Activated CD4-positive, alpha-beta T cell treated with anti-CD3 and anti-CD28 coated beads for 1 hour (primary cell): ENCODE measurements at places on chromosomes 2 and 18.

GRCh38 chr2:120624738-120625446, 110.8 kb upstream of the GLI2 start:
- no peak for DNase-seq

DNA sequence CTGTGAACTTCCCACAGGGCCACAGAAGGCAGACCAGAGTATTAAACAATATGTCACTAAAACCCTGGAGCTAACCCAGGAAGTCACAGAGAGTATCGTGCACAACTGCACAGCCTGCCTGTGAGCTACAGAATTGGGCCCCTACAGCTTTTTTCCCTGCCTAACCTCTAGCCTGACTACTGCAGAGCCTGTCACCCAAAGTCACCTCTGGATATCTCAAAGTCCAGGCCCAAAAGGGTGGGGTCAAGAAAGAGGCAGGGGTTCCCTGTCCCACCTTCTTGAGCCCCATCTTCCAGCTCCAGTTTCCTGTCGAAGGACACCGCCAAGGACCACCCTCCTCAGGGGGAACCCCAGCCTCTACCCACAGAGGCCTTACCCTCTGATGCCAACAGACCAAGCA, 13.5 kb downstream of the GAD1 start:
- DNase-seq: no peak

- DNase-seq: no peak
Measured at GRCh38 chr2:147019311-147019710, 825.5 kb upstream of the ACVR2A start.

DNA sequence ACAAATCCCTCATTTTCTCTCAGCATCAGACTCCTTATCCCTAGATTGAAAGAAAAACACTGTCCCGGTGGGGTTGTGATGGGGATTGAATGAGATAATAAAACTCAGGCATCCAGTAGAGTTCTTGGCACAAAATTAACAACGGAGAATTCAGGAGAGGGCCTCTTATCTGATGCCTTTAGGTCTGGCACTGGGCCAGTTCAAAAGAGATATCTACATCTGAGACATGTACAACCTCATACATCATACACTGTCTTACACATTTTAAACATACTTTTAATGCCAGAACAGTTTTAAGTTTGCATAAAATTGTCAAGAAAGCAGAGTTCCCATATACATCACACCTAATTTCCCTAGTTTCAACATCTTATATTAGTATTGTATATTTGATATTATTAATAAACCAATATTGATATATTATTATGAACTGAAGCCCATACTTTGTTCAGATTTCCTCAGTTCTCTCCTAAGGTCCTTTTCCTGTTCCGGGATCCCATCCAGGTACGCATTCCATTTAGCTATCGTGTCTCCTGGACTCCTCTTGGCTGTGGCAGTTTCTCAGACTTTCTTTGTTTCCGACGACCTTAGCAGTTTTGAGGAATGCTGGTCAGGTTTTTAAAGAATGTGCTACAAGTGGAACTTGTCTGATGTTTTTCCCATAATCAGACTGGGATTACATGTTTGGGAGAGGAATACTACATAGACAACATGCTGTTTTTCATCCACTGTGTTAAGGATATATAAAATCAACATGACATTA, 27.8 kb downstream of the NXPH2 start:
- no peak for DNase-seq

- DNase-seq: no peak
Measured at GRCh38 chr2:110205660-110206455, 1.0 kb upstream of the NPHP1 start.

GRCh38 chr18:13437034-13437433, 218.5 kb downstream of the LDLRAD4 start:
- DNase-seq: no peak

DNA sequence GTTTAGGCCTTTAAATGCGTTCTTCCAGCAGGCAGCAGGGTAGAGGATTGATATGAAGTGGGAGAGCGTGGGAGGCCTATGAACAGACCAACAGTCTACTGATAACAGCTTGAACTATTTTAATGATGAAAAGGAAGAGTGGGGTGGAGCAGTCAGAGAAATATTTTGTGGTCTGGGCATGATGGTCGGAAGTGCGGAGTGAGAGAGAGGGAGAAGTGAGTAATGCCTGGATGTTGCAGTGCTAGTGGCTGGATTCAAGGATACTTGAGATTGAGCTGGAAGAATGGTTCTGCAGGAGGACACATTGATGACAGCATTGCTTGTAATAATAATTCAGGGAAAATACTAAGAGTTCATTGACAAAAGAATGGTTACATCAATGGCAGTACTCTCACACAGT, 151.0 kb upstream of the DAPL1 start:
- DNase-seq: no peak

GRCh38 chr2:190469771-190470170, 61.6 kb downstream of the MFSD6 start:
- no peak for DNase-seq

DNA sequence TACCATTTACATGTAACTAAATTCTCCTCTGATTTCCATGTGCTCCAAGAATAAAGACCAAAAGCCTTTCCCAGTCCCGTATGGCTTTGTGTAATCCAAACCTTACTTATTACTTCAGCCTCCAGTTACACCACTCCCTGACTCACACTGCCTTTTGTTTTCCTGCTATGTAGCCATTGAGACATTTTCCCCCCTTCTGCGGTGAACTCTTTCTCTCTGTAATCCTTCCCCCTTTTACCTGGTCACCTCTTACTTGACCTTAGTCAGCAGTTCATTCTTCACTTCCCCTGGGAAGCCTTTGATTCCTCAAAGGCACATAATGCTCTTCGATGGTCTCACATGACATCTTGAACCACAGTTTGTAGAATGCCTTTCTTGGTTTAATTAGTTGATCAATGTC, 256.0 kb upstream of the FANCL start:
- no peak for DNase-seq

- DNase-seq: no peak
Measured at GRCh38 chr2:28558918-28559317, 63.1 kb downstream of the PLB1 start.

DNA sequence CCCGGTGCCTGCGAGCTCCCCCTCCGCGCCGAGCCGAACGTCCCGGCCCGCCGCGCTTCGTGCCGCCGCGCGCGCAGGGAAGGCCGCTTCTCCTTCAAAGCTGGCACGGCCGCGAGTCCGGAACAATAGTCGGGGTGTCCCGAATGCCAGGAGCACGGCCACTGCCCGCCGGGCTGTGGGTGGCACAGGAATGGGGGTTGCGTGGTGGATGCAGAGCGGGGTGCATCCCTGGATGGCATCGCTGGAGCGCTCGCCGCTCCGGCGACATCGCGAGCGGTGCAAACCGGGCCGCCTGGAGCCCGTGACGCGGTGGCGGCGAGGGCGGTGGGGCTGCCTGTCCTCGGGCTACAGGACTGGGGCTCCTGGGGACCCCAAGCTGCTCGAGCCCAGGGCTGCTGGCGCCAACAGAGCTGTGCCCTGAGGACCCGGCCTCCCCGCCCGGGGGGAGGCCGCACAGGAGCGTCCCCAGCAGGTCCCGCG, 1.1 kb upstream of the SATB2 start:
- DNase-seq: no peak

GRCh38 chr2:127400533-127400896, 12.7 kb upstream of the MAP3K2 start:
- DNase-seq: no peak

DNA sequence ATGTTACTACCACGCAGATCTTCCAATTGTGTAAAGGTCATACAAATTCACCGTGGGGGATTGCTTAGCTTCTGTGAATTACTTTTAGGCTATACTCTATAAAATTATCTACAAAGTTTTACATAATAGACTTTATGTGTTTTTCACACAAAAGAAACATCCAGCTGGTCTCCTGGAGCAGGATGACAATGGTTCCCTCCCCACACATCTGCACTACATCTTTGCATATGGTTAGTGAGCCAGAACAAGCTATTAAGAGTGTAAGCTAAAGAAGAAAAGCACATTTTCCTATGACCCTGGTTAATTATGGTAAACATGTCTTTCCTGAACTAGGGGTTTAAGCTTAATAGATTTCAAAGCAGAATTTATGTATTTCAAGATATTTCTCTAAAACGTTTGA, 295.1 kb downstream of the ASXL3 start:
- no peak for DNase-seq

DNA sequence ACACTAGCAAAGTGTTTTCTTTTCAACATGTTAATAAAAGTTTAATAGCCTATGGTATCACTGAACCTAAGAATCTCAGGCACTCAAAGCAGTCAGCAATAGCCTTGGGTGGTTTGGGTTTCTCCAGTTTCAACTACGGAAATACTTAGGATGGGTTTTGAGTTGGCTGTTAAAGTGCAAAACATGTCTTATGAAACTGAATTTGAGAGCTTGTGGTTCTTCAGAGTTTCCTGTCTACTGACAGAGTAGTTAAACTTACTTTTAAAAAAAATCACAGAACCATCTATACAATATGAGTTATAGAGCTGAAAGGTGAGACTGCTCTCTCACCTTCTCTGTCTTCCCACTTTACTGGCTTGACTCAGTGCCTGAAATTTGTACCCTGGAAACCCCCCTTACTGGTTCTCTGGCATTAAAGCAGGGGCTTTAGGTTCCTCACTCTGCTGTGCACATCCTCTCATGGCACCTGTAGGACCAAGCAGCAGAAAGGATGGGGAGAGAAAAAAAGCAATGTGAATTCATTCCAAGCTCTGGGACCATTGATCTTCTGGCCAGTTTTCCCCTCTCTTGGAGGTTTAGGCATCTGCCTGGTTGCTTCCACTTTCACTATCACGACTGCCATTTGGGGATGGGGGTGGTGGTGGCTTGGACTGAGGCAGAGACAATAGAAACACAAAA, 18.1 kb downstream of the CCDC141 start:
- no peak for DNase-seq

DNA sequence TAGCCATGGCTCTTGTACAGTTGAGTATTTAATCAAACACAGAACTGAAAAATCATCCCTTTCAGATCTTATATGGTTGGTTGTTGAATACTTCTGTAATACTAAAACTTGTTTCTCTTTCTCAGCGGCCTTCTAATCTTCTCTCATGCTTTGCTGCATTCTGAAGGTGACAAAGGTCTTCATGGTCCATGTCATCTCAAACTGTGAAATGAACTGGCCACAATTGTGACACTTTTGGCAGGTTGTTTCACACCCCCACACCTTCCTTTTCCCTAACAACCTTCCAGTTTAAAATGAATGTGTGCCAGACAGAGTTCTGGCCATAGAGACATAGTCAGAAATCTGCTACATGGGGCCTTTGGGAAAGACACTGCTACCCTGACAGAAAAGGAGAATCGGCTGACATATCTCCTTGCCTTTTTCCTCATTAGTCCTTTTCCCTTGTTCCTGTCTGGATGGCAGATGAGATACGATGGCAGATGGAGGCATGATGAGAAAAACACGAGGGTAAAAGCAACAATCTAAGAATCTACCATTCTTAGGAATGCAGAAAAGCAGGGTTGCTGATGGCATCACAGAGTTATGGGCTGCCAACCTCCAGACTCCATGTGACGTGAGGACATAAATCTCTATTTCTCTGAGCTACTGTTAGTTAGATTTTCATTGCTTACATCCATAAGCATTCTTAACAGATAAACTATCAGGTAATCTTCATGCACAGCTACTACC, 106.5 kb downstream of the PIGN start:
- no peak for DNase-seq

DNA sequence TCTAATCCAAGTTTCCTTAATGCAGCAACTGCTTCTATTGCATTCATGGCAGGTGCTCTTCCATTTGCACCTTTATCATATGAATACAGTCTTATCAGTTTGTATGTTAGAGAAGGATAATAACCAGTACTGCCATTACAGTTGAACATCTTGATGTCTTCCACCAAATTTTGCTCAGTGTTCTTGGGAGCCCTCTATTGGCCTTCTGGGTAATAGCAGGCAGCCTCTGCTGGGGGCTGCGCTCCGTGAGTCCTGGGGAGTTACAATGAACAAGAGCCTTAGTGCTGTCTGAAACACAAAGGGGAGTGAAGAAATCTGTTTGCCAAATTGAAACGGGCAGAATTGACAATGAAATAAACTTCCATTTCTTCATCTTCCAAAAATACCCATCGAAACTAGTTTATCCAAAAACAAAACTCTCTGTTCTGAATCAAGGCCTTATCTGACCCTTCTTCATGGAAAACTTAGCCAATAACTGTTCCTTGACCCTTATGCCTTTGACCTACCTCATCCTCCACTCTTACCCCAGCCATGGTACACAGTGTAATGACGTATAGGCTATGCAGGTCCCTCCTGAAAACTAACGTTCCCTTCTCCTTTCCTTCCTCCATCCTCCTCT, 79.9 kb downstream of the ALK start:
- DNase-seq: no peak

DNA sequence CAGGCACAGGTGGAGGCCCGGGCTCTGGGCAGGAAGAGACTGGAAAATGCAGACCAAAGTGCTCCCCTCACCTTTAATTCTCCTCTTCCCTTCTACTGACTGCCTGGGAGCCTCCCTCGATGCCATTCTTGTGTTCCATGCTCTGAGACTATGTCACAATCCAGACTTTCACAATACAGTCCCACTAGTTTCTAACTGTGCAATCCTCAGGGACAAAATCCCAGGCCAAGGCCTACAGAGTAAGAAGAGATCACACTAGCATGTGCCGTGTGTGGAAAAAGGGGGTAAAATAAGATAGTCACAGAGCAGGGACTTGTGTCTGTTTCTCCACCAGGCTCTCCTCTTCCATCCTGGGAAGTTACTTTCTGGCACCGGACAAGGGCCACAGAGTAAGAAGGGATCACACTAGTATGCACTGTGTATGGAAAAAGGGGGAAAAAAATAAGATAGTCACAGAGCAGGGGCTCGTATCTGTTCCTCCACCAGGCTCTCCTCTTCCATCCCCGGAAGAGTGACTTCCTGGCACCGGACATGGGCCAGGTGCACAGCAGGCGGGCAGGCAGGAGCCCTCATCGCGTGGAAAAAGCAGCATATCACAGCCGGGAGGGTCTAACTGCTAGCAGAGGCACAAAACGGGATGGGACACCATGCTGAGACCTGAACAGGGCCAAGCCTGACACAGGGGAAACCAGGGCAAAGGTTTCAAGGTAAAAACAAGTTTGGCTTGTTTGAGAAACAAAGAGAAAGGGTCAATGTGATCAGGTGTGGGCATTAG, 9.6 kb downstream of the CYB5A start:
- DNase-seq: no peak

DNA sequence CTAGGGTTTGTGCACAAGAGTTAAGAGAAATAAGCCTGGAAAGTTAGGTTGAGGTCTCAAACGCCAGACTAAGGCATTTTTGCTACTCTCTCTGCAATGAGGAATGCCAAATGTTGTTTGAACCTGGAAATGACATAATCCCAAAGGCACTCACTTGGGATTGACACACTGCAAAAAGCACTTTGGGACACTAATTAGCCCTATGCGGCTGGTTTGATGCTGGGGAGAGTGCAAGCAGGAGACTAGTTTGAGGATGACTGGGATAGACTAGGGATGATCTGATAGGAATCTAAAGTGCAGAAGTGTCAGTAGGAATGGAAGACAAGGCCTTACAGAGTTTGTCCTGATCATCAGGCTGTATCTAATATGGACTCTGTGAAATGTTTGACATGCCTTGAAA, 469.0 kb downstream of the SLC4A3 start:
- DNase-seq: no peak

- no peak for DNase-seq
Measured at GRCh38 chr2:64168756-64169155, 24.5 kb upstream of the PELI1 start.
